ENCODE measurements at places on chromosomes 13 and 19.
A peak's percentile ranks its signal among the peaks of the same experiment; 100 is the strongest.

- no peak for DNase-seq
Observed at GRCh38 chr13:112653071-112653470, 36.8 kb upstream of the ATP11A start.

DNA sequence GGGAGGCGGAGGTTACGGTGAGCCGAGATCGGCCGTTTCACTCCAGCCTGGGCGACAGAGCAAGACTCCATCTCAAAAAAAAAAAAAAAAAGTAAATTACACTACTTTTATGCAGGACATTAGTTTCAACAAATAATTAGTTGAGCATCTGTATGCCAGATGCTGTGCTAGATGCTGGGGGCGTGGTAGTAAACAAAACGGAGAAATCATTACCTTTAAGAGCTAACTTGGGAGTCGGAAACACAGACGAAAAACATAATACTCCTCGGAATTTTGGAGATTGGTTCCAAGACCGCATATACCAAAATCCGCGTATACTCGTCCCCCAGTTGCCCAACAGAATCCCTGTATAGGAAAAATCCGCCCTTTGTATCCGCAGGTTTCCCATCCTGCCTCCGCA, 1.3 kb upstream of the DUS3L start:
- no peak for DNase-seq

DNA sequence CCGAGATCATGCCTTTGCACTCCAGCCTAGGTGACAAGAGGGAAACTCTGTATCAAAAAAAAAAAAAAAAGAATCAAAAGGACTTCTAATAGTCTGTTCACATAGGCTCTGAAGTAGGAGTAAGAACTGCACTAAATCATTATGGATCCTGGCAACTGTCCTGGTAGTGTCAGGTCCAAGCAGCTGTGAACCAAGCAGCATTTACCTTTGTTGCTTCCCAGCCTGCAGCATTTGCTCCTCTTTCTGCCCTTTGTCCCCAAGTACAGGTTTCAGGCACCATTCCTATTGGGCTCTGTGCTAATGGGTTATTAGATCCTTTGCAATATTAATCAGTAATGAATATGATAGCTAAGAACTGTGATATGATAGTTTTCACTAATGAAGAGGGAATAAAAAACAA, 77.4 kb upstream of the NBEA start:
- DNase-seq, result no peak

GRCh38 chr19:57288373-57288772, 8.1 kb downstream of the ZNF460 start:
- no peak for DNase-seq

DNA sequence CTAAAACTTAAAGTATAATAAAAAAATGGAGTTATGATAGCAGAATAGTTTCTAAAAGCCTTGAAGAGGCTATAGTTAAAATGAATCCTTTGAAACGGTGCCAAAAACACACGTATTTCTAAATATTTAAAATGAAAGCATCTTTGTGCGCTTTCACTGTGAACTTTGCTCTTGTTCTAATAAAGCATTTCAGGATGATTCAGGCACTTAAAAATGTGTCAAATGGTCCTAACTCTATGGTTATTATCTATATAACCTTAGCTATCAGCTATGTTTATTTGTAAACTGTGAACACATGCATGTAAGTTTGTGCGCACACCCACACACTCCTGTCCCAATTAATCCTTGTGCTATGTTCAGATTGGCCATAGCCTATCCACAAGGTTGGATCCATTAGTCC, 124.5 kb downstream of the FLT1 start:
- DNase-seq, result no peak

DNA sequence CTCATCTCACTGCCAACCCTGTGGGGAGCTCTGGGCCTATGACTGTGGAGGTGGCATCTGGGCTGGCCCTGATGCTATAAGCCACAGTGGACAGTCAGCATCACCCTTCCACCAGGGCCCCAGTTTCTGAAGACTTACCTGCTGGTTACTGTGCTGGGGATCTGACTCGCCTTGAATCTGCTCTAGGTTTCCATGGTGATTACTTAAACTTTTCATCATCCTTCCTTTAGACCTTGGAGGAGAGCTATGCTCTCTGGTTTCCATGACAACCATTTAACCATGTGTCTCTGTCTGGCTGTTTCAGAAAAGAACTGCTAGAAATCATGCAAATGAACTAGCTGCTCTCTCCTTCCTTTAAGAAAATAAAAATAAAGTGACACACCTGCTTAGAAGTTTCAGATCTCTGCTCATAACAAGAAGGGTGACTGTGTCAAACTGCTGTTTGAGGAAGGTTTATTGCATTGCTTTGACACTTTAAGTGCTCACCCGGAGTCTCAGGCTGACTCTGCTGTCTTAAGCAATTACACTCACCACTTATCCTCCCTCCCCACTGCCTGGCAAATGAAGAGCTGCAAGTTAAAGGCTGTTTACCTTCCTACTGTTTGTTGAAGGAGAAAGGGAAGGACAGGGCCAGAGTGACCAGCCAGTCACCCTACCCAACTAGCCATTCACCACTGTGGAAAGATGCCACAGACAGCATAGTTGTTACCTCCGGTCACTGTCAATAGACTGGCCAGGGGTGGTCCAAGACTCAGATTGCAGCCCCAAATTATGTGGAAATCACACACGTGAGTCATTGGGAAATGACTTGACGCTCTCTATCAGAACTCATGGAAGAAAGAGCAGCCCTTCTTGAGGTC, 87.6 kb downstream of the HSPH1 start:
- peak; percentile 40 for DNase-seq

DNA sequence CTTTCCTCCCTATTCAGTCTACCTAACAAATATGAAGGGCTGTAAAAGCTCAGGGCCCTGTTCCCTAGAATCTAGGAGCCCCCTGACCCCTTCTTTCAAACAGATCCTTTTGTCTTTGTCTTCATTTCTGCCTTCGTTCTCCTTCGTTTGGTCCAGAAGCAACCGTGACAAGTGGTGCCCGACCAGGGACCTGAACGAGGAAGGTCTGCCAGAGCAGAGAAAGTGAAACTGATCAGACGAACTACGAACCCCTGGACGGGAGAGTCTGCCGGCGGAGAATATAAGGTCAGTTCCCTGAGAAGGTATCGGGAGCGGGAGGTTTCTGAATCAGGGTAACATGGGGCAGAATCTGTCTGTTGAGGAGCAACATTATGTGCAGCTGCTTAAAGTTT, 751 bp downstream of the ERVK3-1 start:
- no peak for DNase-seq

- no peak for DNase-seq
Observed at GRCh38 chr13:61777271-61777670, 361.6 kb upstream of the PCDH20 start.

DNA sequence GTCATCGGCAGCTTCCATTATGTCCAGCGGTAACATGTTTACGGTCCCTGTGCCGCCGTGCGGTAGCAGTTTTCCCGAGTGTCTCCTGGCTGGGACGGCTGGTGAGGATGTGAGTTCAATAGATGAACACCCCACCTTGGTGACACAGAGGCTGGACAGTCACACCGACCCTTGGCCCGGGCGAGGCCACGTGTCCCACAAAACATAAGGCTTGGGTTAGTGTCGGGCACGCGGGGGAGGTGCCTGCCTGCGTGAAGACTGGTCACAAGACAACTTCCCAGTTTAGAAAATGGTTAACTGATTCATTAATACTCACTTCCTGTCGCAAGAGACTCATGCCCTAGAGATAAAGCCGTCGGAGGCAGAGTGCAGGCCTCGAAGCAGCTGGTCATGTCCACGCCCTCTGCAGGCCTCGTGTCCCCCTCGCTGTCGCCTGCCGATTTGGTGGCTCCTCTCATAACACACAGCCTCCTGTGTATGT, 17.2 kb downstream of the RASA3 start:
- no peak for DNase-seq
